ENCODE measurements at places on chromosomes 5 and 9. TPM values are rescaled to one million over a fixed set of nuclear protein-coding genes. Genes with fewer than 3 reads are reported as not detected.

RNF183 gene
- total RNA-seq: 0.39 TPM

PDE8B gene
- not detected for total RNA-seq

SLC34A1 gene
- 0.15 TPM for total RNA-seq

GADD45G gene
- 5.7 TPM for total RNA-seq

NUP188 gene
- total RNA-seq: 124 TPM

SLC1A1 gene
- not detected for total RNA-seq

ANKRD34B gene
- not detected for total RNA-seq

PCDHB16 gene
- not detected for total RNA-seq

FGFR4 gene
- total RNA-seq: 0.76 TPM

FAM151B gene
- 0.27 TPM for total RNA-seq

REEP2 gene
- total RNA-seq: 10.9 TPM

SLC25A2 gene
- 0.31 TPM for total RNA-seq

BSPRY gene
- total RNA-seq: 8.5 TPM

DNM1 gene
- 0.63 TPM for total RNA-seq

ADCY2 gene
- not detected for total RNA-seq

CTSL gene
- 26.1 TPM for total RNA-seq

CLIC3 gene
- 0.61 TPM for total RNA-seq

MOB3B gene
- total RNA-seq: 0.34 TPM

OR1K1 gene
- total RNA-seq: not detected

HDHD3 gene
- total RNA-seq: 17.2 TPM

F2RL2 gene
- total RNA-seq: not detected

C5orf46 gene
- not detected for total RNA-seq

BAAT gene
- total RNA-seq: not detected

SPINK4 gene
- total RNA-seq: not detected

CD14 gene
- total RNA-seq: 0.62 TPM

ANKRD20A1 gene
- total RNA-seq: 1.2 TPM

SLC6A18 gene
- total RNA-seq: not detected

FABP6 gene
- not detected for total RNA-seq

CAVIN4 gene
- 0.07 TPM for total RNA-seq

NXNL2 gene
- total RNA-seq: not detected

C5orf34 gene
- total RNA-seq: 13.1 TPM

HRCT1 gene
- not detected for total RNA-seq

FTMT gene
- not detected for total RNA-seq

CDK9 gene
- 99.4 TPM for total RNA-seq

WDR38 gene
- not detected for total RNA-seq

ROPN1L gene
- total RNA-seq: not detected

SAPCD2 gene
- 6.4 TPM for total RNA-seq

DIPK1B gene
- not detected for total RNA-seq

P4HA2 gene
- 6.0 TPM for total RNA-seq

HACD4 gene
- 2.4 TPM for total RNA-seq

CMYA5 gene
- 0.15 TPM for total RNA-seq

All from activated CD4-positive, alpha-beta memory T cell treated with anti-CD3 and anti-CD28 coated beads for 36 hours (primary cell).